Brain pericyte (primary cell): ENCODE measurements at places on chromosomes 4 and X.
A peak's percentile ranks its signal among the peaks of the same experiment; 100 is the strongest.

DNA sequence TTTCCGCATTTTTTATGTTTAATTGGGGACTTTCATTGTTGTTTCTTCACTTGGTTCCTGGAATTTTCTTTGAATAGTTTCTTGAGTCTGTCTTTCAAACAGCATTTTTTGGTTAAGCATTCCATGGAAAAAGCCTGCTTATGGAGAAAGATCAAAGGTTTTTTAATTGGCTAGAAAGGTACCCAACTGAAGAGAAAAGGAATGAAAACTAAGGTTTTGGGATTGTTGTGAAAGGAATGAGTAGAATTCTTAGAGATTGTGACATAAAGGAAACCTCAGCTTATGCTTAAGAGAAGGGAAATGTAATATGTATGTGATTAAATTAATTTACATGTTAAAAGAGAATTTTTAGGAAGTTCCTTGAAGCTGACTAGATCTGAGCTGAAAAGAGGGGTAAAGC, 82.8 kb downstream of the CCKAR start:
- DNase-seq = no peak

DNA sequence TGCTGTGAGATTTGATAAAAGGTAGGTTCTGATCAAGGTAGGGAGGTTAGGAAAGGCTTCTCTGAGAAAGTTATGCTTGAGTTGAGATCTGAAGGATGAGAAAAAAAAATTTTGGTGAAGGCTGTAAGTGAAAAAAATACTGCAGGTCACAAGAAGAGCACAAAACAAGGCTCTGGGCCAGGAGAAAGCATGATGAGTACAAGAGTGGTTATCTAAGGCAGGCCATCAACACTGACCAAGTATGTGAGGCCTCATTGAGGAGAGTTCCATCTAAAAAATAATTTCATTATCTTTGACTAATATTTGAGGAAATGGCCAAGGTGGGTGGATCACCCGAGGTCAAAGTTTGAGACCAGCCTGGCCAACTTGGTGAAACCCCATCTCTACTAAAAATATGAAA, 71.6 kb upstream of the SLC4A4 start:
- DNase-seq = no peak

GRCh38 chr4:62771983-62772557, 1571.9 kb downstream of the ADGRL3 start:
- no peak for DNase-seq

- no peak for DNase-seq
These were observed 238.6 kb downstream of the RAPGEF2 start for GRCh38 chr4:159341522-159341921.

- DNase-seq = no peak
These were observed 1183.9 kb downstream of the RPA4 start for GRCh38 chrX:98067611-98068010.

- no peak for DNase-seq
These were observed 18.4 kb upstream of the STK26 start for GRCh38 chrX:132004728-132005127.

GRCh38 chr4:144799486-144799885, 153.5 kb downstream of the HHIP start:
- DNase-seq = no peak

- no peak for DNase-seq
These were observed 211.9 kb upstream of the UGT8 start for GRCh38 chr4:114386637-114387233.

DNA sequence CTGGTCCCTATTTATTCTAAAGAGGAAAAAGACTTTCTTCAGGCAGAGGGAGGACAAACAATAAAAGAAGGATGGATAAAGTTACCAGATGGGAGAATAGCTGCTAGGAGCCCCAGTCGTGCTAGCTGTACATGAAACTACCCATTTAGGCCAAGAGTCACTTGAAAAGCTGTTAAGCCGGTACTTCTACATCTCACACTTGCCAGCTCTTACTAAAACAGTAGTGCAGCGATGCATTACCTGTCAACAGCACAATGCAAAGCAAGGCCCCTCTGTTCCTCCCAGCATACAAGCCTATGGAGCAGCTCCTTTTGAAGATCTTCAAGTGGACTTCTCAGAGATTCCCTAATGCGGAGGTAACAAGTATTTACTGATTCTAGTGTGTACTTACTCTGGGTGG, 1138.8 kb downstream of the ARAP2 start:
- DNase-seq = no peak

DNA sequence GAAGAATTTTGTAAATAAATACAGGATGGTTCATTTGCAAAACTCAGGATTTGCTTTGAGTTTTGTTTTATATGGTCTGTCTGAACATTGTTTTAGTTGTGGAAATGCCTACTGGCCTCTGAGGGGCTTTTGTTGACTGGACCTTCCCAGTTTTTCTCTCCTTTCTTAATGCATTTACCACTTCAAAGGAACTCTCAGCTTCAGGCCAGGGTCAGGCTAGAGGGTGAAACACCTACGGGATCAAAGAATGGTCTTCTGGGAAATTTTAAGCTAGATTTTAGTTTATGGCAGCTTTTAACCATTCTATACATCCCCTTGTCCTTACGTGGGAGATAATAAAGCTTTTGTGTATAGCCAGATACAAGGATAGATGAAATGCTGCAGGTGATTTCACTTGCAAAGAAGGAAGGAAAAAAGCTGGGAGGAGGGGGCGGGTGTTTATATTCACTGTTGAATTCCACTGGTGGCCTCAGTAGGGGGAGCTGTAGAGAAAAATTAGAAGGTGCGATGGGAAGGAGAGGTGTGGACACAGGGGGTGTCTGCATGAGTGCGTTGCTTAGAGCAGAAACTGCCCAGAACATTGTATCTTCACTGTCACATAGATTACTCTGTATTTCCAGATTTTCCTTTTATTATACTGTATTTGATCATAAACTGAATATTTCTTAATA, 151.8 kb downstream of the TSPAN5 start:
- no peak for DNase-seq

- DNase-seq = no peak
These were observed 13.3 kb upstream of the UBA1 start for GRCh38 chrX:47180346-47180745.

DNA sequence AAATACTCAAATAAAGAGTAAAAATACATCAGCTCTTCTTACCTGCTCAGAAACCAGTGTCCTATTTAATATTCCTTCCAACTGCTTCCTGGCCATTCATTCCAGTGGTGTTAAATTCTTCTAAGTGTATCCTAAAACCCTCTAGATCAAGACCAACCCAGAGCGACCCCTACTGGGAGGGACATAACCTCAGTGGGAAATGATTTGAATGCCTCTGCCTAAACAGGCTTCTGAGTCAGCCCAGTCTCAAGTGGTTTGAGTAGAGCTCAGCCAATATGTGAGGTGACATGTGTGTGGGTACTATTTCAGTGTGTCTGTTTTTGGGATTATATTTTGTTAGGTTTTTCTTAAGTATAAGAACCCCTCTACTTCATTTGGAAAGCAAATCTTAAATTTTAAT, 133.6 kb upstream of the ARHGEF9 start:
- DNase-seq = no peak

- no peak for DNase-seq
These were observed 23.0 kb downstream of the GAB3 start for GRCh38 chrX:154727871-154728270.

DNA sequence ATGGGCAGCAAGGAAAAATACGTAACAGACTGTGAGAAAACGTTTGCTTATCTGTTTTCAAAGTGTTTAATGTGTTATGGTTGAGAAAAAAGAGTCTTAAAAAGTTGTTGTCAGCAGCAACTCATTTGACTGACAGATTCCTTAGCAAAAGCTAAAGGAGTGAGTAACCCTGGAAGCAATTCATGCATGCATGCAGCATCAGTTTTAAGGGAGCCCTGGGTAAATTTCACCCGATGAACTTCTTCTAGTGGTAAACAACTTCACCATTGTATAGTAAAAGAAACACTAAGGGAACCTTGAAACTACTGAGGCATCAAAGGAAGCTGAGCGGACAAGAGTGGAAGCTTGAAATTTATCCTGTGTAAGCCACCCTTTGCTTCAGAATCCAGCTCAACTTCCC, 583.2 kb upstream of the INTU start:
- DNase-seq = no peak

DNA sequence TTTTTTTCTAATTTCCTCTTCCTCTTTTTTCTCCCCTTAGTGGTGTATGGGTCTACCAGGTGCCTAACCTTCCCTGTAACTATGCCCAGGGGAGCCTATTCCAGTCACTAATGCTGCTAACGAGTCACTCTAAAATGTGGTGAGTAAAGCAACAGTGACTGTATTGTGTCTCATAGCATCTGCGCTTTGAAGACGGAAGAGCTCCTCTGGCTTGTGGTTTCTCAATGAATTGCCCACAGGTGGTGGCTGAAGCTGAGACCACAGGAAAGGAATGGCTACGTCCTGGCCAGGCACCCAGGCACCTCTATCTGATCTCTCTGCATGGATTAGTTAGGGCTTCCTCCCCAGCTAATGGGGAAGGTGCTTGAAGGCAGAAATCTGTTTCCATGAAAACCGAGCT, 763.5 kb upstream of the FRG1 start:
- DNase-seq = no peak

GRCh38 chr4:137307806-137308205, 224.5 kb downstream of the PCDH18 start:
- peak; percentile 50 for DNase-seq

DNA sequence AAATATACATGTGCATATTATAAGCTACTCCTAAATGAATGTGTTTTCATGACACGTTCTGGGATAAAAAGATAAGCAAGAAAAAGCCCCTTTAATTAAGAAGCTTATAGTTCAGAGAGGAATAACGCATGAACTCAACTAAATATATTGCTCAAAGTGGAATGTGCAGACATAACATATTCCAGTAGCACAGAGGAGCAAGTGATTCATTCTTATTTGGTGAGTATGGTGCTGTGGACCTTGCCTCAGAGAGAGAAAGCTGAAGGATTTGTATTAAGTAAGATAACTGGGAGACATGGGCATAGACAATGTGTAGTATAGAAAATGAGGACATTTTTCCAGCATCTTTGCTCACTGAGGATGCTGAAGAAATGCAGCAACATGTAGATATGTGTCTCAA, 76.8 kb downstream of the CFAP299 start:
- DNase-seq = no peak

DNA sequence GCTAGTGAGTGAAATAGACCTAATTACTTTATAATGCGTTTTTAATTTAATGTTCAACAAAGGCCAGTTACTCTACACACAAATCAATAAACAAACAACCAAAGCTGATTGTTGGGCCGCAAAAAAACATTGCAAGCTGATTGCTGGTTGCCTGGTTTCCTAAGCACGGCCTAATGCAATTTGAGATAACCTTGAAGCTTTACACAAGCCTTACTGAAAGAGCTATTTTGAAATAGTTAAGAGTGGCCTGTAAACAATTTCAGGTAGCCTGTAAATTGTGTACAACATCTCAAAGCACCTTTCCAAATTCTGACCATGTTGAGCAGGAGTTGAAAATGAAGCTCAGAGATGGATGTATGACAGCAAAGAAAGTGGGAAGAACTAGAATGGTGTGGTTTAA, 17.5 kb upstream of the CXorf66 start:
- no peak for DNase-seq

GRCh38 chrX:2609431-2610238, 81.5 kb upstream of the CD99 start:
- no peak for DNase-seq

DNA sequence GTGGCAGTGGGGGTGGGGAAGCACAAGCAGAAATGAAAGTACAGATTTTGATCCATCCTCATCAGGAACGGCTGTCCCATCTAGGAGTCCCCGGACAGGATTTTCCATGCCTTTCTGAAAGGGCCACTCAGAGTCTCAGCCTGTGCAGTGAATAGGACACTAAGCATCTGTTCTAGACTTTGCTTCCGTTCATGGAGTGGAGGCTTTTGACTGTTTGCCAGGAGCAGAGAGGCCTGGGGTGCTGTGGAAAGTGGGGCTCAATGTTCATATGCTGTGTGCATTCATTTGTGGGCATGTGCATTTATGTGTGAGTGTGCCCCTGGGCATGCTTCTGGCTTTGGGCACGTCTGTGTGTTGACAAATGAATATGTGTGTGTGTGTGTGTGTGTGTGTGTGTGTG, 25.6 kb upstream of the MAMLD1 start:
- no peak for DNase-seq

- DNase-seq = no peak
These were observed 152.6 kb upstream of the VEGFC start for GRCh38 chr4:176945334-176945733.

GRCh38 chrX:107750861-107751445, 24.6 kb downstream of the TSC22D3 start:
- DNase-seq = no peak

DNA sequence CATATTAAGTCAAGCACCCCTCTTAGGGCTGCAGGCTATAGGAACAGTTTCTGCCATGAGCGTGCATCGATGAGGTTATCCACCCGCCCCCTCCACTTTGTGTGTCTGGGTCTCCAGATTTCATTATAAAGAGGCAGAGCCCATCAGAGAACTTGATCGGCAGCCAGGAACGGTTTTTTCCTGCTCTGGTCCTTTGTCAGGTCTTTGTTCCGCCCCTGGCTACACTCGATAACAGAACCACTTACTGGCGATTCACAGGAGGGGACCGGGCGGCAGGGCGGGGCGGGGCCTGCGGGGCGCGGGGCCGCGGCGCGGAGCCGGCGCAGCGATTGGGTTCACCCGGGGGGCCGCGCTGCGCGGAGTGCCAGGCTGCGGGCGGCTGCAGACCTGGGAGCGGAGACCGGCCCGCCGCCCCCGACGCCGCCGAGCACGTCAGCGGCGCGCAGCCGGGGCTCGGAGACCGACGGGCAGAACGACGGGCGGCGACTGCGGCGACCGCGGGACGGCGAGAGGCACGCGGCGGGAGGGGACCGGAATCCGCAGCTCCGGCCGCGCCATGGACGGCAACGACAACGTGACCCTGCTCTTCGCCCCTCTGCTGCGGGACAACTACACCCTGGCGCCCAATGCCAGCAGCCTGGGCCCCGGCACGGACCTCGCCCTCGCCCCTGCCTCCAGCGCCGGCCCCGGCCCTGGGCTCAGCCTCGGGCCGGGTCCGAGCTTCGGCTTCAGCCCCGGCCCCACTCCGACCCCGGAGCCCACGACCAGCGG, at the start of gene SLC10A4:
Gene SLC10A4, plus strand, starts transcription at position 338 of the 771 bp plus-strand sequence. Its CDS starts 219 bp downstream, at position 557.
- DNase-seq = no peak
